ENCODE measurements at places on chromosomes 4 and X. TPM values are rescaled to one million over a fixed set of nuclear protein-coding genes. Genes with fewer than 3 reads are reported as not detected.

SFRP2 gene
- total RNA-seq = not detected

SMIM31 gene
- 0.71 TPM for total RNA-seq

FTSJ1 gene
- 11.9 TPM for total RNA-seq

MSX1 gene
- total RNA-seq = 0.15 TPM

BST1 gene
- 5.3 TPM for total RNA-seq

TRIM60 gene
- not detected for total RNA-seq

IRS4 gene
- total RNA-seq = not detected

CBLL2 gene
- total RNA-seq = not detected

ZNF81 gene
- 3.6 TPM for total RNA-seq

SLC49A3 gene
- total RNA-seq = 5.2 TPM

GLRB gene
- total RNA-seq = 1.3 TPM

IL13RA1 gene
- 87.8 TPM for total RNA-seq

SRPX2 gene
- total RNA-seq = 3.5 TPM

DNA sequence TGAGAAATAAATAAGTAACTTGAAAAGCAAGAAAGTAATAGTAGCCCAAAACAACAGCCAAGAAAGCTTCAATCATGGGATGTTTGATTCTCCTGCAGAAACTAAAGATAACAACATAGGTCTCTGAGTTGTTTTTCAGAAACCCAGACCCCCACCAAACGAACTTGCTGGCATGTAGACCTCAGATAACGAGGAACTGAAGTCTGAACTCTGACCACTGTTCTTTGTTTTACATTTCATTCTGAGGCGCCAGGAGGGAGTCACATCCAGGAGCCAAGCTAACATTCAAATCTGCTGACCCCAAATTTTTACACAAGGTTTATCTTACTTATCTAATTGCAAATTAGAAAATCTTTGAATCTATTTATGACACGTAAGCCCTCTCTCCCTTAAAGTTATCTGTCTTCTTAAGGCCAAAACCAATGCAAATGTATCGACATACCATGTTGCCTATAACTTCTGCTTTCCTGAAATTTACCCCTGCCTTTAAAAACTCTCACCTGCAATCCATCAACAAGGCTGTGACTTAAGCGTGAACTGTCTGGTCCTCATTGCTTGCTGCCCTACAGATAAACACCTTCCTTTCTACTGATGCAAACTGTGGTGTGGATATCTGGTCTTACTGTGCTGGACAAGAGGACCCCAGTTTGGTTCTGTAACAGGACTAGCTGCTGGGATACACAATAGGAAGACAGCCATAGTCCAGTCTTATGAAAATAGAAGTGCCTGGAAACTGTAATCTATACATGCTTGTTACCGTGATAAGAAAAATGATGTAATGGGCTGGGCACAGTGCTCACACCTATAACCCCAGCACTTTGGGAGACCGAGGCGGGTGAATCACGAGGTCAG lies 37.5 kb upstream of the NEIL3 start:
- no peaks in the 10 kb centered on the region for H3K27me3 ChIP-seq
- no peak for DNase-seq
- H3K27ac ChIP-seq = no peak overlapping the region
- H3K4me3 ChIP-seq = no peak overlapping the region
- no peaks in the 10 kb centered on the region for H3K4me1 ChIP-seq

DNA sequence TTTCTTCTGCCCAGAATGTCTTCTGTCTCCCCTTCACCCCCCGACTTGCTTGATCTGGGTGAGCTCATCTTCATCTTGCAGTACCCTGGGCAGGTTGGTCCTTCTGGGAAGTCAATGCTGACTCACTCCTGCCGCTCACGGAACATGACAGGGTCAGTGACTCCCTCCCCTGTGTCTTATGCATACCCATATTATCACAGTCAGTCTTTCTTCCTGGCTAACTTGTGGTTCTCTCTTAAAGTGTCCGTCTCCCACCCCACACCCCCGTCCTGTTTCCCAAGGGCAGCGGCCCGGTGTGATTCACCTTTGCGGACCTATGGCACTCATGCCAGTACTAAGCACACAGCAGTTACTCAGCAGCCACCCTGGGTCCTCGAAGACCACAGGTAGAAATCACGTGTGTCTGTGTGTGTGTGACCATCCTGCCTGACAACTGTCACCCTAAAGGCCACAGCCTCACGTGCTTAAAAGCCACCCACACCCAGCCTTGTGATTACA lies 17.7 kb downstream of the IQSEC2 start:
- H3K27me3 ChIP-seq = no peaks in the 10 kb centered on the region
- no peak overlapping the region for H3K27ac ChIP-seq
- DNase-seq = no peak
- no peaks in the 10 kb centered on the region for H3K4me1 ChIP-seq

DNA sequence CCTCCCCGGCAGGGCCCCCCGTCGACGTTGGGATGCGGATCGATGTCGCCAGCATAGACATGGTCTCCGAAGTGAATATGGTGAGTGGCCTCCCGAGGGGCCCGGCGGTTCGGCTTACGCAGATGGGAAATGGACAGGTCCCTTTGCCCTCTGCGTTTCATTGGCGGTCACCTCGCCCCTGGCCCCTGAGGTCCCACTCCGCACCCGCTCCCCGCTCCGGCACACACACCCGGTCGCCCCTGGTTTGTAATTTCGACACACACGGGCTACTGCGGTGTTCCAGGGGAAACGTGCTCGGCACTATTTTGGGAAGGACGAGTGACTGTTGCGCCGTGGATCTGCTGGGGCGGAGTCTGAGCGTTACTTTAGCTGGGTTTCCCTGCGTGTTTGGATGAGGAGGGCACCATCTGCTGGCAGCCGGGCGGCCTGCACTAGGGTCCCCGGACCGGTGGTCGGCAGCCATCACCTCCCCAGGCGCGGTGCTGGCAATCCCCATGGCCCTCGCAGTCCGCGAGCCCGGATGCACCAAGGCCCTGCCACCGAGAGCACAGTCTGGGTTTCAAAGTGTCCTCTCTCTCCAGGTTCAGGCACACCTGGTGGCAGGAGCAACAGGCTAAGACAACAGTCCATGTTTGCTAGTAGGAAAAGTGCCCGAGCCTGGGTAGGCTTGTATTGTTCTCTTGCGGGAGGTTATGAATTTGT lies 1.2 kb downstream of the GABRB1 start:
- no peaks in the 10 kb centered on the region for H3K27me3 ChIP-seq
- peak; percentile 62 for DNase-seq
- H3K4me3 ChIP-seq = peak overlapping the region; percentile 38
- H3K4me1 ChIP-seq = no peaks in the 10 kb centered on the region
- no peaks in the 10 kb centered on the region for H3K36me3 ChIP-seq

DNA sequence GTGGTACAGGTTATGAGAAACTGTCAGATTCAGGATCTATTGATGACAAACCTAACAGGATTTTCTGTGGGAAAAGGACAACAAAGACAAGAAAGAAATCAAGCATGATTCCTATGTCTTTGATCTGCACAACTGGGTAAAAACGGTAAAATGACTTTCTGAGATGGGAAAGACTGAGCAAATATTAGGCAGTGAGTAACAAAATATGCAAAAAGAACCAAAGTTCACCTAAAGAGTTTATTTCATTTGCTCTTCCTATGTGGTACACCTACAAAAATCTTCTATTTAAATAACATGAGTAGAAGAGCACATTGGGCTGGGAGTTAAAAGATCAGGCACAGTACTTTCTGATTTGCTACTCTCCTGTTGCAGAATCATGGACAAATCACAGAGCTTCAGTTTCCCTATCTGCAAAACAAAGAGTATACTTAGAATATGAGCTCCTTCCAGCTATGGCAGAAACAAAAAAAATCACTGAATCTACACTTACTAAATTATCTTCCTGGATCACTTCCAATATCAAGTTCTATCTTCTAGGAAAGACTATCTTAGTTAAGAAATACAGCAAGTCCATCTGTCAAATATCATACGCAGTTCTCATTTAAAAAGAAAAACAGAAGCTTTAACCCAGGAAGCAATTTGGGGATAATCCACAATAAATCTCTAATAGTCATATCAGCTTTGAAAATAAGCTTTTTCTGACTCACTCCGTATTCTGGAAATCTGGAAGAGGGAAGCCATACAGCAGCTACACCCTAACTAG lies 37.4 kb downstream of the NFXL1 start:
- H3K27me3 ChIP-seq = no peaks in the 10 kb centered on the region
- no peak overlapping the region for H3K4me3 ChIP-seq
- no peaks in the 10 kb centered on the region for H3K4me1 ChIP-seq
- DNase-seq = no peak

GRCh38 chr4:118772081-118772766 lies 63.7 kb downstream of the SEC24D start:
- no peaks in the 10 kb centered on the region for H3K27me3 ChIP-seq
- H3K36me3 ChIP-seq = peaks cover 18% of the 10 kb centered on the region
- no peaks in the 10 kb centered on the region for H3K4me1 ChIP-seq

GRCh38 chrX:17549107-17549651 lies 174.2 kb downstream of the NHS start:
- H3K36me3 ChIP-seq = no peaks in the 10 kb centered on the region
- H3K4me3 ChIP-seq = no peak overlapping the region
- no peak for DNase-seq
- H3K27ac ChIP-seq = no peak overlapping the region

GRCh38 chrX:45775468-45775867 lies 574.8 kb upstream of the DIPK2B start:
- no peaks in the 10 kb centered on the region for H3K36me3 ChIP-seq
- H3K27ac ChIP-seq = no peak overlapping the region
- no peak overlapping the region for H3K4me3 ChIP-seq
- DNase-seq = no peak
- no peaks in the 10 kb centered on the region for H3K27me3 ChIP-seq
- H3K4me1 ChIP-seq = no peaks in the 10 kb centered on the region

- no peak for DNase-seq
- H3K36me3 ChIP-seq = no peaks in the 10 kb centered on the region
- H3K4me1 ChIP-seq = no peaks in the 10 kb centered on the region
- no peaks in the 10 kb centered on the region for H3K27me3 ChIP-seq
Observed at GRCh38 chrX:40031911-40032310, 65.8 kb downstream of the BCOR start.

DNA sequence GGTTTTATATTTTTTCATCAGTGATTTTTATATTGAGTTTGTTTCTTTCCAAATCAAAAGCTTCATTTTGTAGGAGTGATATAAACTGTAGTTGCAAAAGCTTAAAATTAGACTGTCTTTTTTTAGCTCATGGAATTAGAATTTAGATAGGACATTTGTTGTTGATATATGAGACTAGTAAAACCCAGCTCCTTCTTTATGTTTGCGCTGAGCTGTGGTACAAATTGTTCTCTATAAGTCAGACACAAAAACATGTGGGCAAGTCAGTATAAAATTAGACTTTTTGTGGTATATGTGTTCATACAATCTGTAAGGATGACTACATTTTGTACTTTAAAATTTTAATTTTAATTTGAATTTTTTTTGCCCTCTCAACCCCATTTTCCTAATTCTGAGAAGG lies 18.3 kb downstream of the FHIP1A start:
- no peaks in the 10 kb centered on the region for H3K36me3 ChIP-seq
- no peak overlapping the region for H3K4me3 ChIP-seq
- H3K4me1 ChIP-seq = no peaks in the 10 kb centered on the region
- H3K27ac ChIP-seq = no peak overlapping the region
- no peaks in the 10 kb centered on the region for H3K27me3 ChIP-seq

DNA sequence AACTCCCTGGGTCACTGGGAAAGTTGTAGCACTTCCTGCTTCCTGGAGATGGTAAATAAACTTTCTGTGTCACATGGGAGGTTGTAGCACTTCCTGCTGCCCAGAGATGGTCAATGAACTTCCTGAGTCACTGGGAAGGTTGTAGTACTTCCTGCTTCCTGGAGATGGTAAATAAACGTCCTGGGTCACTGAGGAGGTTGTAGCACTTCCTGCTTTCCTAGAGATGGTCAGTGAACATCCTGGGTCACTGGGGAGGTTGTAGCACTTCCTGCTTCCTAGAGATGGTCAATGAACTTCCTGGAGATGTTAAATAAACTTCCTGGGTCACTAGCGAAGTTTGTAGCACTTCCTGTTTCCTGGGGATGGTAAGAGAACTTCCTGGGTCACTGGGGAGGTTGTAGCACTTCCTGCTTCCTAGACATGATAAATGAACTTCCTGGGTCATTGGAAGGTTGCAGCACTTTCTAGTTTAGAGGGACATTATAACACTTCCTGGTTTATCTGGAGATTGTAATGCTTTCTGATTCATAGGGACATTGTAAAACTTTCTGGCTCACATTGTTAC lies 62.3 kb upstream of the CD99 start:
- DNase-seq = no peak
- no peak overlapping the region for H3K27ac ChIP-seq
- no peaks in the 10 kb centered on the region for H3K4me1 ChIP-seq

DNA sequence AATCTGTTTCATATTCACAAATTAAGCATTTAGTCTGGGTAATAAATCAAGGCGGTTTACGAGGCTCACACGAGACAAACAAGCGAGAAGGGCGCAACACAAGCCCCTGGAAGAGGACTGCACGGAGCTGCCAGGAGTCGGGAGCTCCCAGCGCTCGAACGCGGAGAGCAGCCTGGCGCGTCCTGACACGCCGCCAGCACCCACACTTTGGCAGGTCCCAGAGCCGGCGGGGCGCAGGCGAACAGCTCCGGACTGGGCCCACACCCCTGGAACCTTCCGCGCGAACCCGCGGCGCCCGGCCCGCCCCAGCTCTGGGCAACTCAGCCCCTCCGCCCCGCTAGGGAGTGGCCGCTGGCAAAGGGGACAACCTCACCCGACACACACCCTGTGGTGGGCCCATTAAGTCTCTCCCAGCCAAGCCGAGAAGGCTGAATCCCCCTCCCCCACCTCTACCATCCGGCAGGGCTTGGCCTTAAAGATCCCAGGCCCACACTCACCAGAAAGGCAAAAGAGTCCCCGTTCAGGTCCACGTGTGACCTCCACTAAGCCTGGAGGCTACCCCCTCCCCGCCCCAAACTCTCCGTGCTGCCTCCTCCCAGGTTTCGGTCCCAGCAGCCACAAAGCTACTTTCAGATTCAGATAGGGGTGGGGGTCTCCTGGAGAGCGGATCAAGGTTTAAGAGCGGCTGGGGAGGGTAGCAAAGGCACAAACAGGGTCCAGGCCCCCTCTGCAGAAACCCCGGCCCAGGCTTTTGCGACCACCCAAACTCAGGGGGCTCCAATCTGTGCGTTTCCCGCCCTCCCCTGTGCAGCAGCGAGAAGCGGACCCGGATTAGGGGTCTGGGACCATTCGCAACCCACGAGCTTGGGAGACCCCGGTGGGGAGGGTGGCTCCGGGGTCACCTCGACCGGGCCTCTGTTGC lies 47.5 kb upstream of the BCOR start:
- no peak overlapping the region for H3K27ac ChIP-seq
- DNase-seq = no peak
- peaks cover 6% of the 10 kb centered on the region for H3K27me3 ChIP-seq
- peak overlapping the region; percentile 51 for H3K4me3 ChIP-seq
- no peaks in the 10 kb centered on the region for H3K36me3 ChIP-seq
- peaks cover 11% of the 10 kb centered on the region for H3K4me1 ChIP-seq

Measured in right lobe of liver (tissue), 6 donors.